ENCODE measurements at places on chromosomes 2 and 18.

DNA sequence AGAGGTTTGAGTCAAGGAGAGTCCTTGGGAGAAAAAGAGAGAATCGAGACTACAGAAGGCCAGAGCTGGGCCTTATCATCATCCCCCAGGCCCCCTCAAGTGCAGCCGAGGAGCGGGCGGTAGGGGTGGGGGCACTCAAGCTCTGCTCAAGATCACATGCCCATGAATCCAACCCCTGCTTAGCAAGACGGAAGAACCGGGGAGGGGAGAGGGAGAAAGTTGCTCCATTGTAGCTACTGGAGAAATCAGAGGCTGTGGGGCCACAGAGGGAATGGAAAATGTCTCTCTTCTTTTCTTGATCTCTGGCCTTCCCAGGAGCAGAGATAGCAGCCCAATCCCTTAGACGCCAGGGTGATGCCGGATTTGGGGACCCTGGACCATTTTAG is 14.6 kb downstream of the SLC4A3 start:
- DNase-seq, result peak; percentile 7

- no peak for DNase-seq
Measured at GRCh38 chr2:221068123-221068522, 504.0 kb downstream of the EPHA4 start.

DNA sequence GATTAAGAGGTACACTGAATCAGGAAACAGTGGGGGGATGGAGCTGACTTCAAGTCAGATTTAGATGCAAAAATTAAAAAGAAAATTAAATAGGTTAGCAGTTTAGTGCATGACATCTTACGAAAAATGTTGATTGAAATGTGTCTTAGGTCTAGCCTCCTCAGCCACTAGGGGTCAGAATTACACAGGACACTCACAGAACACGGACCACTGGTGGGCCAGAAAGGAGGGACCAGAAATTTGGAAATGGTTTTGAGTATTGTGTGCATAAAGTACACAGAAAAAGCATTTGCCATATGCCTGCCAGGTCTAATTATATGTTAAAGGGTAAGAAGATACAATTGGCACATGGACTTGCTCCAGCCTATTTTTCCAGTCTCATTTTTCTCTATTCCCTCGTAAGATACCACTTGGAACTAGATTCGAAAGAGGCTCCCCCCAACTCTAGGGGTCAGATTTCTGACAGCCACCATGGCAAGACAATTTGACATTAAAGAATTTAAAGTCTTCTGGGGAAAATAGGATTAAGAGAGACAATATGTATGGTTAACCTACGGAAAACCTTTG is 550.2 kb upstream of the SETBP1 start:
- DNase-seq, result peak; percentile 23

- DNase-seq, result no peak
Measured at GRCh38 chr2:241978670-241979069, 109.1 kb downstream of the RTP5 start.

GRCh38 chr2:231785413-231785812 is 832 bp upstream of the COPS7B start:
- no peak for DNase-seq

- peak; percentile 38 for DNase-seq
Measured at GRCh38 chr2:142914507-142915313, 37.2 kb downstream of the KYNU start.

DNA sequence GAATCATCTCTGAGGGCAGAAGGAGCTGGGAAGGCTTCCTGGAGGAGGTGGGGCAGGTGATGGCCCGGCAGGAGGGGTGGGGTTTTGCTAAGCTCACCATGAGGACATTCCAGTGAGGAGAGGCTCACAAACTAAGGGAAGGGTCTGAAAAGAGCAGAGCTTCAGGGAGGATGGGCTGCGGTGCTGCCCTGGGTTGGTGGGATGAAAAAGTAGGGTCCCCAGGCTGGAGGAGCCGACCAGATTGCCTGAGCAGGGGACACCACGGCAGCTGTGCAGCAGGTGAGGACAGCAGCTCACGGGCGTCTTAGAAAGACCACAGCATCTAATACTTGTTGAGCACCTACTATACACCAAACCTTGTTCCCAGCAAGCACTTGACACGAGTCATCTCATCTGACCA is 82.2 kb downstream of the DYSF start:
- no peak for DNase-seq

DNA sequence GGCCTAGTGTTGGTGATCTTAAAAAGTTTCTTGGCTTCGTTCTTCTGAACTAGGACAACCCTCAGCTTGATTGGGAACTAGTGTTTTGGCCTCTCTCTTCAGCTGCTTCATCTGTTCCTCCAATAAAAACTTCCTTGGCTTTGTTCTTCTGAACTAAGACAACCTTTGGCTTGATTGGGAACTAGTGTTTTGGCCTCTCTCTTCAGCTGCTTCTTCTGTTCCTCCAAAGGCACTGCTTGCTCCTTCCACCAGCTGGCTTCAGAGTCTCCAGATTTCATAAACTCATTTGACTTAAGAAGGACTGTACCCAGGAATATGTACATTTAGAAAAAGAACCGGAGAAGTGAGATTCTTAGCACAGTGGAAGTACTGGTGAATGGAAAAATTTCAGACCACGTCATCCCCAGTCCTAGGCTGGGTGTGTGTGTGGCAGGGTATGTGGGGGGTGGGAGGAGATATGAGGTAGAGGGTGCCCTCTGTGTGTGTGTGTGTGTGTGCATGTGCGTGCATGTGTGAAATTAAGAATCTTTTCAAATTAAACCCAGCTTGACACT is 20.4 kb downstream of the IL1R2 start:
- DNase-seq, result no peak

- no peak for DNase-seq
Measured at GRCh38 chr2:85583667-85584353, 421 bp upstream of the VAMP5 start.

GRCh38 chr2:213980883-213981282 is 430.0 kb upstream of the VWC2L start:
- DNase-seq, result no peak

DNA sequence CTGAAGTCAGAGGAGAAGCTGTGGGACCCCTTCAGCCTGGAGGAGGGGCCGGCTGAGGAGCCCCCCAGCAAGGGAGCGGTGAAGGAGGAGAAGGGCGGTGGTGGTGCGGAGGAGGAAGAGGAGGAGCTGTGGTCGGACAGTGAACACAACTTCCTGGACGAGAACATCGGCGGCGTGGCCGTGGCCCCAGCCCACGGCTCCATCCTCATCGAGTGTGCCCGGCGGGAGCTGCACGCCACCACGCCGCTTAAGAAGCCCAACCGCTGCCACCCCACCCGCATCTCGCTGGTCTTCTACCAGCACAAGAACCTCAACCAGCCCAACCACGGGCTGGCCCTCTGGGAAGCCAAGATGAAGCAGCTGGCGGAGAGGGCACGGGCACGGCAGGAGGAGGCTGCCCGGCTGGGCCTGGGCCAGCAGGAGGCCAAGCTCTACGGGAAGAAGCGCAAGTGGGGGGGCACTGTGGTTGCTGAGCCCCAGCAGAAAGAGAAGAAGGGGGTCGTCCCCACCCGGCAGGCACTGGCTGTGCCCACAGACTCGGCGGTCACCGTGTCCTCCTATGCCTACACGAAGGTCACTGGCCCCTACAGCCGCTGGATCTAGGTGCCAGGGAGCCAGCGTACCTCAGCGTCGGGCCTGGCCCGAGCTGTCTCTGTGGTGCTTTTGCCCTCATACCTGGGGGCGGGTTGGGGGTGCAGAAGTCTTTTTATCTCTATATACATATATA is 46.0 kb downstream of the BOLA3 start:
- DNase-seq, result no peak

- no peak for DNase-seq
Measured at GRCh38 chr2:68216454-68217310, 35.6 kb downstream of the PPP3R1 start.

GRCh38 chr2:217077831-217078407 is 218.1 kb upstream of the TNP1 start:
- DNase-seq, result no peak

DNA sequence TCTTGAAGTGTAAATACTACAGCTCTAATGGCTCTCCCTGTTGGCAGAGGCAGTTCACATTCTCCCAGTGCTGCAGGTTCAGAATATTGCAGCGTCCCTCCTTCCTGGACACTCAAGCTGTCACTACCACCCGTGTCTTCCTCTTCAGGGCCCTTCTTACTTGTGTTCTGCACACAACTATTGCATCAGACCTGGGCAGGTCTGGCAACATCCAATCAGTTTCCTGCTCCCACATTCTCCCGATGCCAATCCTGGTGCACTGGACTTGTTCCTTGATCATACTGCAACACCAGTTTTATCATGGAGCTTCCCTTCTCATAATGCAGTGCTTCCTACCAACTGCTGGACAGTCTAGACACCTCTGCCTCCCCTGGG is 161.5 kb downstream of the CAPN13 start:
- DNase-seq, result no peak

DNA sequence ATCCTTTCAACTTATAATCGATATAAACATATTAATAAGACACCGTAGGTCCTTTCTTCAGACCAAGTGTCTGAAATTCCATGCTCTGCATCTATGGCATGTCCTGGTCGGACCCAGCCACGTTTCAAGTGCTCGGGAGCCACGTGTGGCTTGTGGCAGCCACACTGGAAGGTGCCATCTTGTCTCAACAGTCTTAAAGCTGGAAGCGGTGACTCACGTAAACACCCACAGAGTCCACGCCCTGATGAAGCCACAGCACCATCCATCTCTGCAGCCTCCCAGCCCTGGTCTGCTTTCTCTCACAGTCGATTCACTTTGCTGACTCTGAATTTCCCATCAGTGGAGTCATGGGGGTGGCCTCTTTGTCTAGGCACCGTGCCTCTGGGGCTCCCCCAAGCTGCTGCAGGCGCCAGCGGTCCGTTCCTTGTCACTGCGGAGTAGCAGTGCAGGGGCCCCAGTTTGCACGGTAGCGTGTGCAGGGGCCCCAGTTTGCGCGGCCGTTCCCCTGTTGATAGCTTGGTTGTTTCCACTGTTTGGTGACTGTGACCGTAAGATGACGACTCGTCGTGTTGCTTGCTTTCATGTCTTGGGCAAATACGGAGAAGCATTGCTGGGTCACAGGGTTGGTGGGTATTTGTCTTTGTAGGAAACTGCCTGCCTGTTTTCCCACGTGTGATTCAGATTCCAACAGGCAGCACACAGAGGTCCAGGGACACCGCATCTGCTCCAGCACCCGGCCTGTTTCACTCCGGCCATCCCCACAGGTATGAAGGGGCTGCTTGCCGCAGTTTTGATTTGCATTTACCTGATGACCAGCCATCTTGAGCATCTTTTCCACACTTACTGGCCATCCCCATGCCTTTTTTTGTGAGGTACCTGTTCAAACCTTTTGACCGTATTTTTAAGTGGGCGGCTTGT is 240.3 kb downstream of the HDAC4 start:
- DNase-seq, result no peak

GRCh38 chr18:658001-658946 is 821 bp downstream of the TYMS start:
- DNase-seq, result peak; percentile 83

DNA sequence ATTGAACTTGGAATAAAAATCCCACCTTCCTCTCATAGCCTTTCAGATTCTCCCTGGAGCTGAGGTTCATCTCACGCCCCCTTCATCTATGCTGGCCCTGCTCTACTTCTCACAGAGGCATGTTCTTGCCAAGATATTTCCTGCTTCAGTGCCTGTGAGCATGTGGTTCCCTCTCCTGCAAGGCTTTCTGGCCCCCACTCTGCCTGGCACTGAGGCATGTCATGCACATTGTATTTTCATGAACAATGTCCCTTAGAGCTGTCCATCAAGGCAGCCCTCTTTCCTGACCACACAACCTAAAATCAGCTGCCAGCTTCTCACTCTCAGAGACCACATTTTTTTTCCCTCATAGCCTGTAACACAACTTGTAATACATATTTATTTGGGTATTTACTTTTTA is 18.0 kb upstream of the HK2 start:
- DNase-seq, result no peak

- DNase-seq, result no peak
Measured at GRCh38 chr18:79870301-79871025, 72.7 kb downstream of the KCNG2 start.

GRCh38 chr2:55556809-55557208 is 37.3 kb downstream of the CFAP36 start:
- no peak for DNase-seq
